ENCODE measurements at places on chromosomes 16 and 17.
A peak's percentile ranks its signal among the peaks of the same experiment; 100 is the strongest.

DNA sequence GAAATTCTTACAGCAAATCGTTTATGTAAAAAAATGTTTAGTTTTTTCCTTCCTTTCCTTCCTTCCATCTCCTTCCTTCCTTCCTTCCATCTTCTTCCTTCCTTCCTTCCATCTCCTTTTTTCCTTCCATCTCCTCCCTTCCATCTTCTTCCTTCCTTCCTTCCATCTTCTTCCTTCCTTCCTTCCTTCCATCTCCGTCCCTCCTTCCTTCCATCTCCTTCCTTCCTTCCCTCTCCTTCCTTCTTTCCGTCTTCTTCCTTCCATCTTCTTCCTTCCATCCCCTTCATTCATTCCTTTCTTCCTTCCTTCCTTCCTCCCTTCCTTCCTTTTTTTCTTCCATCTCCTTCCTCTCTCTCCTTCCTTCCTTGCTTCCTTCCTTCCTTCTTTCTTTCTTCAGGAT, 22.7 kb downstream of the MYOCD start:
- DNase-seq: no peak

- no peak for DNase-seq
These were observed 70.1 kb downstream of the ADAMTS18 start for GRCh38 chr16:77364770-77365169.

- no peak for DNase-seq
These were observed 14.6 kb upstream of the PITPNA start for GRCh38 chr17:1577182-1577581.

DNA sequence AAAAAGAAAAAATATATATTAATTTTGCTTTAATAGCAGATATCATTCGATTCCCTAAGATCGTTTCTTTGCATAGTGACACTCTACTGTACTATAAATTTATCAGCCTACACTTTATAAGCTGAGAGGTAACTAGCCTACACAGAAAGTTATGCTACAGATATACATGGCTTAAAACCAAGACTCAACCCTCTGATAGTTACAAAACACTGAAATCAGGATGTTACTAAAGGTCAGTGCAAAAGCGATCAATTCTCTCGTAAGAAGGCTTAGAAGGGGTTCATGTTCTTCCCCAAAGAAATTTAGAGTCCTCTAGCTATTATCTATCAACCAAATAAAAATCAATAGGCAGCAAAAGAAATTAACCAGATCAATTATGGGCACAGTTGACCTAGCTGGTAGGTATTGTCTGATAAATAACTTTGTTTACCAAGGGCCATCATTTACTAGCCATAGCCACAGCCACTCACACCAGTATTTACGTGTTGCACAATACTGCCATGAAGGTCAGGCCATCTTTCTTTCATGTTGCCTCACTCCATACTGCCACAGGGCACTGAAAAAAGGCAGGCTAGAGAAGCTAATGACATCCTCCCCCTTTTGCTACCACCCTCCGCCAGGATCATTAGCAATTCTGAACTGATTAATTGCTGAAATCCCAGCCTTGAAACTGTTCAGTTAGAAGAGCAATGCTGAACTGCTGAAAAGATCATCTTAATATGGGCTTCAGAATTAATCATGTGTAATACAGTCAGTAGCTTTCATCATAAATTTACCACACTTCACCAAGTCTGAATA, 43.7 kb downstream of the RND2 start:
- DNase-seq: no peak

GRCh38 chr16:15899538-15900100, 11.2 kb upstream of the CEP20 start:
- DNase-seq: peak; percentile 6
